EH (cell line): ENCODE measurements at places on chromosomes 4 and X.
A peak's percentile ranks its signal among the peaks of the same experiment; 100 is the strongest.

- DNase-seq: no peak
Measured at GRCh38 chrX:72313707-72314641, 8.3 kb upstream of the CITED1 start.

GRCh38 chrX:28472926-28473325, 114.3 kb upstream of the IL1RAPL1 start:
- DNase-seq: no peak

- peak; percentile 81 for DNase-seq
Measured at GRCh38 chrX:129577473-129577872, 37.4 kb downstream of the OCRL start.

GRCh38 chrX:71099736-71100135, 4.1 kb downstream of the FOXO4 start:
- no peak for DNase-seq

GRCh38 chr4:4990857-4991540, 28.3 kb downstream of the CYTL1 start:
- DNase-seq: peak; percentile 99

GRCh38 chrX:24550166-24550565, 85.1 kb downstream of the PDK3 start:
- DNase-seq: peak; percentile 11

DNA sequence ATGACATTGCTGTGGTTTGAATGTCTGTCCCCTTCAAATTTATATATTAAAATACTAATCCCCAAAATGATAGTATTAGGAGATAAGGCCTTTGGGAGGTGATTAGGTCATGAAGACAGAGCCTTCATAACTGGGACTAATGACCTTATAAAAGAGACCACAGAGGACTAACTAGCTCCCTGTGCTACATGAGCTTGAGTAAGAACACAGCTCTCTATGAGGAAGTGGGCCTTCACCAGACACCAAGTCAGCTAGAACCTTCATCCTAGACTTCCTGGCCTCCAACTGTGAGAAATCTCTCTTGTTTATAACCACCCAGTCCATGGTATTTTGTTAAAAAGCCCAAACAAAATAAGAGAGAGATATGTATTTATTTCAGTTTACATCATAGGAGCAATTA, 242.2 kb upstream of the CTSO start:
- DNase-seq: no peak

- DNase-seq: peak; percentile 45
Measured at GRCh38 chr4:185656467-185656931, 121.2 kb upstream of the PDLIM3 start.

DNA sequence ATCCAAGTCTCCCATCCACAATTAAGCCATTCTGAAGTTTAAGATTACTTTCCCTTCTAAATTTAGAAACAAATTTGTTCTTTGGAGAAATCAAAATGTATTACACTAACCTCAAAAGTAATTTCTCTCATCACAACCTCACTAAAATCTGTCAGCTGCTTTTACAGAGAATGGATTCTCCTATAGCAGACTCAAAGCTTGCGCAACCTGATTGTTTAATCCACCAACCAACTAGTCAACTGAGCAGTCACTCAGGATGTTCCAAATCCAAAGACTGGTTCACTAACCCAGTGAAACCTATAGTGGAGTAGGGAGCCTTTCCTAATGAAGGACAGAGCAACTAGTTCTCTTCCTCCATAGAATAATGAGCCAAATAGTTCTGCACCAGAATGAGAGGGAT, 44.3 kb downstream of the RCHY1 start:
- no peak for DNase-seq

DNA sequence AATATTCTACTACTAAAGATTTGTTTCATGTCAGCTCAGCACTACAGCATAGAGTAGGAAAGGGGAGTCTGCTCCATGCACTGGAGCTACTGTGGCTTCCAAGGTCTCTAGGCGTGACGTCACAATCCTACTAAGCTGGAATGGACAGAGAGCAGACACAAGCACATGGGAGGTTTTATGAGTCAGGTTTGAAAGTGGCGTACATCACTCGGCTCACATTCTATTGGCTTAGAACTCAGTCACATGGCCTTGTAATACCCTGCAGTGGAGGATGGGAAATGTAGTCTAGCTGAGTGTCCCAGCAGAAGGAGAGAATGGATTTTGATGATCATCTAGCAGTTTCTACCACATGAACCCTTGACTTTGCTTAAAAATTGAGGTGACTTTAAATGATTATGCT, 624.8 kb upstream of the ATOH1 start:
- peak; percentile 4 for DNase-seq

DNA sequence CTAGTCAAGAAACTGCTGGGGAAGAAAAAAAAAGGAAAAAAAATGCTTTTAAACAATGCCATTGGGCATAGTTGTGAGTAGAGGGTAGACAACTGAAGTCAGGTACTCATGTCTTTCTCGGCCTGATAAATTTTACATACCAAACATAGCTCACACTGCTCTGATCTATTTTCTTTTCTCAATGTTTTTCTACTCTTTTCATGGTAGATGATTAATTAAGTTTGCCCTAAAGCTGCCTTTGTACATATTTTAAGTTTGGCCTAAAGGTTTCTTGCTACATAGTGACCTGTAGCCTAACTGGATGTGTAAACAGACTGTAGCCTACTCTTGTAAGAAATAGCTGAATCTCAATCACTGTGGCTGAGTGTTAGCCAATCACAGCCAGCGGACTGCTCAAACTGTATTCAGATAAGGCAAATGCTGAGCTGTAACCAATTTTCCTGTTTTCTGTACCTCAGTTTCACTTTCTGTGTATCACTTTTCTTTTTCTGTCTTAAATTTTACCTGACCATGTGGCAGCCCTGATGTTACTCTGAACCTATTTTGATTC, 121.0 kb downstream of the PCDH10 start:
- peak; percentile 1 for DNase-seq

- no peak for DNase-seq
Measured at GRCh38 chr4:142940425-142941330, 94.6 kb upstream of the INPP4B start.

GRCh38 chr4:151629097-151629783, 131.6 kb downstream of the GATB start:
- peak; percentile 15 for DNase-seq

GRCh38 chrX:111170017-111170416, 74.0 kb downstream of the PAK3 start:
- DNase-seq: no peak

DNA sequence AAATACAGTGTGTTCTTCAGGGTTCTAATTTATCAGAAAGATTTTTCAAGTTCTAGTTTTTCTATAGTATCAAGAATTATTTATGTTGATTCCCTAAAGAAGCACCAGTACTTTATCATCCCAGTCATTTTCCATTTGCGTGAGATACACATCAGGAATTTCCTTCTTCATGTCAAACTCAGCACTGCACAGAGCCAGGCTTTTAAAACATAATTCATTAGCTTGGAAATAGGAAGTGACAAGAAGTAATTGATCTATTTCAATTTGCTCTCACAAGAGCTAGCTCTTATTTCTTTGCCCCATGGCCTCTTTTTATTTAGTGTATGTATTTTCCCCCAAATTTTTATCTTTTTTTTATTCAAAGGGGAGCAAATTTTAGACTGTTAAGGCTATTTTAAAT, 13.0 kb upstream of the SLC10A4 start:
- no peak for DNase-seq

GRCh38 chrX:68978655-68979054, 149.8 kb downstream of the EFNB1 start:
- DNase-seq: no peak

GRCh38 chr4:1082215-1083182, 30.9 kb downstream of the RNF212 start:
- DNase-seq: peak; percentile 75

DNA sequence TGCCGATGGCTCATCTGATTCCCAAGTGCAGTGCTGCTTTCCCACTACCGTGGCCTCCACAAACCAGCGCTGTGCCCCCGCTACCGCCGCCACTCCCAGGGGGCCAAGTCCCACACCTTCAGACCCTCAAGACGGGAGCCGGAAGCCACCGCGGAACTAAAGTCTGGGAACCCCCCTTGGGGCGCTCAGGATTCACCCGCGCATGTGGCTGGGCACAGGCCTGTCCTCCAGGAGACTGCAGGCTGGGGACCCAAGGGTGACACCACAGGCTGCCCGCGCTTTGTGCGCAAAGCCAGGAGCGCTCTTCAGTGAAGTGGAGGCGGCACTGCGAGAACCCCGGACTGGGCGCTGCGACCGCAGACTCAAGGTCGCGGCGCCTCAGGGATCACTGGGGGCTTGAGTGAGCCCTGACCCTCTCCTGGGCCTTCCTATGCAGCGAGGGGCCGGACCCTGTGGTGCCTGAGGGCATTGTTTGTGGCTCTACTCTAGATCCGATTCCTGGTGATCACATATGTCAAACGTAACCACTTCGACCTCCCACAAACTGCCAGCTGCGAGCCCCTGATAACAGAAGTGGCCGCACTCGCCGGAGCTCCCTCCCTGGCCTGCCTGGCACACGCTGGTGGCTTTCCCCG, 20.4 kb upstream of the TBC1D14 start:
- DNase-seq: no peak

- no peak for DNase-seq
Measured at GRCh38 chrX:50877310-50877709, 33.2 kb upstream of the BMP15 start.

- no peak for DNase-seq
Measured at GRCh38 chr4:54863571-54864255, 206.0 kb downstream of the KIT start.

- DNase-seq: peak; percentile 32
Measured at GRCh38 chrX:153794897-153795816, 689 bp downstream of the SSR4 start.

GRCh38 chrX:42491137-42491907, 286.6 kb downstream of the PPP1R2C start:
- DNase-seq: no peak

- no peak for DNase-seq
Measured at GRCh38 chr4:93646233-93646930, 182.2 kb upstream of the ATOH1 start.

DNA sequence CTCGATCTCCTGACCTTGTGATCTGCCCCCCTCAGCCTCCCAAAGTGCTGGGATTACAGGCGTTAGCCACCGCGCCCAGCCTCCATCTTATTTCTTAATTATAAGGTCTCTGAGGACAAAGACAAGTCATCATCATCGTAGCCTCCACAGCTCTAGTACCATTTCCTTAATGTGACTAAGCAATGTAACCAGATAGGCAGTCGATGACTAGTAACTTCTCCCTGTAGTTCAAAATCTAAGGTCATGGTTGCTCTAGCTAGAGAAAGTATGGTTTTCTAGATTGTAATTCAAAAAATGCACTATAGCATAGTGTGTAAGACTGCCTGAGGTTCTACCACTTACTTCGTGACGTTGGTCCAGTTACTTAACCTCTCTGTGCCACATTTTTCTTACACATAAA, 6.9 kb downstream of the SLC39A8 start:
- DNase-seq: no peak

- no peak for DNase-seq
Measured at GRCh38 chr4:150938873-150939499, 76.1 kb downstream of the LRBA start.

- no peak for DNase-seq
Measured at GRCh38 chr4:167230744-167231143, 3.5 kb downstream of the SPOCK3 start.

GRCh38 chr4:148071009-148071408, 339.1 kb downstream of the ARHGAP10 start:
- no peak for DNase-seq

DNA sequence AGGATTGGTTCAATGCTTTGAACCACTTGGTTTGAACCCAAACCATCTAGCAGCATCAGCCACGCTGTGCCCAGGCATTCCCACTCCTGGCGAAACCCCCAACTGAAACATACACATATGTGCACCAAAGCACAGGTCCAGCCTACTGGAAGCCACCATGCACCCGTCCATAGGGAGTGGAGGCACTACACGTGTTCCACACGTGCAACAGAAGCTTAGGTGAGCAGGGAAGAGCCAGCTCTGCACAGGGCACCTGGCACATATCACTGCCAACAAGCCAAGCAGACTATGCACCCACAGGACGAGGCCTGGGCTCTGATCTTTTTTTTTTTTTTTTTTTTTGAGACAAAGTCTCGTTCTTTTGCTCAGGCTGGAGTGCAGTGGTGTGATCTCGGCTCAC, 66.3 kb upstream of the GPR78 start:
- DNase-seq: no peak

- peak; percentile 58 for DNase-seq
Measured at GRCh38 chrX:68059469-68059868, 373.8 kb downstream of the OPHN1 start.

DNA sequence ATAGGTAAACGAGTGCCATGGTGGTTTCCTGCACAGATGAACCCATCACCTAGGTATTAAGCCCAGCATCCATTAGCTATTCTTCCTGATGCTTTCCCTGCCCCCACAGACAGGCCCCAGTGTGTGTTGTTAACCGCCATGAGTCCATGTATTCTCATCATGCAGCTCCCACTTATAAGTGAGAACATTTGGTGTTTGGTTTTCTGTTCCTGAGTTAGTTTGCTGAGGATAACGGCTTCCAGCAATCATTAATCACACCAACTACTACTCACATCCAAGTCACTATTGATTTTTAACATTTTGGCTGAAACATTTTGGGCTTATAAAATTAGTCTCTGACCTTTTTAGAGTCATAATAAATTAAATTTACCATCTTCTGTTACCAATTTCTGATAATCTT, 205.3 kb downstream of the SPOCK3 start:
- DNase-seq: no peak

DNA sequence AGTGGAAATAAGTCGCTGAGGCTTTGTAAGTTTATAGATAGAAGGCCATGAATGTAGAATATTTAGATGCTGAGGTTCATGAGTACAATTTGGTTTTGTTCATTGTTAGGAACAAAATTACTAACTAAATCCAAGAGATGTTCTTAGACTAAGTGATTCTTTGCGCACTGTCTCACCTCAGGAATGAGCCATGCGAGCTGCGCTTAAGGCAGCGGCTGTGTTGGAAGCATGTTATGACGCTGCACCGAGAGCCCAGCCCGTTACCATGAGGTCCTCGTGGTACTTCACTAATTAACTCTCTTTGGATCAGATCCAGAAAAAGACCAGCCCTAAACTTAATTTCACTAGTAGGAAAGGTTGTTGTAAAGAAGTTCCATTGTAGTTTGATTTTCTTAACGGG, 166.2 kb downstream of the RAPGEF2 start:
- no peak for DNase-seq

- peak; percentile 29 for DNase-seq
Measured at GRCh38 chrX:97126020-97126419, 242.3 kb downstream of the RPA4 start.

GRCh38 chr4:168538632-168539031, 41.8 kb downstream of the PALLD start:
- no peak for DNase-seq

- peak; percentile 59 for DNase-seq
Measured at GRCh38 chr4:24024157-24024556, 134.3 kb upstream of the PPARGC1A start.

GRCh38 chrX:109818976-109819375, 85.9 kb upstream of the ACSL4 start:
- no peak for DNase-seq

GRCh38 chrX:130296743-130297142, 28.0 kb upstream of the ZNF280C start:
- DNase-seq: peak; percentile 7

GRCh38 chr4:115972967-115973366, 859.5 kb upstream of the NDST4 start:
- DNase-seq: no peak
